ENCODE measurements at places on chromosomes 11 and 22. TPM values are rescaled to one million over a fixed set of nuclear protein-coding genes. Genes with fewer than 3 reads are reported as not detected.

- DNase-seq, result no peak
These were observed 1.1 kb upstream of the RIN1 start for GRCh38 chr11:66337103-66337899.

DNA sequence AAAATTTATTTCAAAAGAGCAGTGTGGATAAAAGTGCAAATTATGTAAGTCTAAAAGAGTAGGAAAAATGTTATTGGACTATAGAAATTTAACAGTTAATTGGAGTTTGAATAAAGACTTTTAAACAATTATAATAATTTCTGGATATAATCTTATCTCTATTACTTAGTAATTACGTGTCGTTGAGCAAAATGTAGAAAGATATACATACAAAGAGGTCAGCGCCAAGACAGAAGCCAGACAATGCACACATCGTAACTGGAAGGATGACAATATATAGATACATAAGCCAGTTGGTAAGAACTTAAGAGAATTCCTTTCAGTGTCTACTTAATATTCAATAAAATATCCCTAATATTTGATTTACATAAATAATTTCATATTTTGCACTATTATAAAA is 157.0 kb downstream of the LUZP2 start:
- no peak for DNase-seq

GRCh38 chr22:37378642-37379058 is 48.6 kb downstream of the ELFN2 start:
- DNase-seq, result no peak

DNA sequence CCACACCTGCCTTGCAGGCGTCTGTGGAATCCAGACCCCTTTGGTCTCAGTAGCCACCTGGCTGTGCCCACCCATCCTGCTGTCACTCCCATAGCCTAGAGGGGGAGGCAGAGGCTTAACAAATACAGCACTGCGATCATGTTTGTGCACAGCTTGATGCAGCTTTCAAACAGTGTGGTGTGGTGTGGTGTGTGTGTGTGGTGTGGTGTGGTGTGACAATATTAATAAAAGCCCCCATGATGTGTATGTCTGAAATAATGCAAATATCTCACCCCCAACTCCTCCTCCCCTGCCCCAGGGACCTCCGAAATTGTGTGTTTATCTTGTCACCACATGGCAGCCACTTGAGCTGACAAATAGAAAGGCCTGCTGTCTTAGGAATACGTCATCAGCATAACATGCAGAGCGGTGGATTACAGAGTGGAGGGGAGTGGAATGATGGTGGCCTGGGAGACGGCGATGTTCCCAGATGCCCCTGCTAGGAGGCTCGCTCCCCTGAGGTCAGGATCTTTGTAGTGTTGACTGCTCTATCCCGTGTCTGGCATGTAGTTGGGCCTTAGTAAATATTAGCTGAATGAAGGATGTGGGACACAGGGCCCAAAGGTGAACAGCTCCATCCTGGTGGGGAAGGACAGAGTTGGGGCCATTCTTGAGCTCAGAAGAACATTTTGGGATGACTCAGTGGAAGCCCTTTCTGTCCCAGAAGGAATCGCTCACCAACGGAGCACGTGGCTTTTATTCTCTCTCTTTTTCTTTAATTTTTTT is 2.8 kb downstream of the PDXP start:
- DNase-seq, result no peak

DNA sequence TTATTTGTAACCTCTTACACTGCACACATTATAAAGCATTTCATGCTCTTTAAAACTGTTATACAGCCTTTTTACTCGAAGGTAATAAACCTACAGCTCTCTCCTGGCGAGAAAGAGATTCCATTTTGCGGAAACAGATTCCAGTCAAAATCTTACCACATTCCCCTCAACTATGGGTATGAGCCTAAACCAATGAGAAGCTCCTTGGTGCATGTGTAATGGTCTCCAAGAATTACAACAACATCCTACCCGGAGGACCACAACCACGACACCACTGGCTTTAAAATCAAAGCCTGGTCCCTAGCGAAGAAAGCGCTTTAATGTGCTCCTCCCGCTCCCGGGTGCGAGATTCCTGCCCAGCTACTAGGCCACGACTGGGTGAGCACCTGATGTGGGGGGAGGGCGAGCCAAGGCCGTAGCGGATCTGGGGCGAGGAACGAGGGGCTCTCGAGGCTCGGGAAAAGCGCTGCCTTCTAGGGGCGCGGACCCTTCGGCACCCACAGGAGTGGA is 821 bp downstream of the CELF1 start:
- DNase-seq, result no peak

GRCh38 chr22:44422746-44423380 is 75.2 kb downstream of the RTL6 start:
- peak; percentile 60 for DNase-seq

APOA5 gene
- not detected for total RNA-seq

APOL1 gene
- total RNA-seq, result 82.3 TPM

RFPL3 gene
- total RNA-seq, result not detected

MICAL2 gene
- 31.1 TPM for total RNA-seq
